ENCODE measurements at places on chromosomes 7 and 10.

- no peak for DNase-seq
Measured at GRCh38 chr10:29734640-29734961, 99.8 kb upstream of the SVIL start.

DNA sequence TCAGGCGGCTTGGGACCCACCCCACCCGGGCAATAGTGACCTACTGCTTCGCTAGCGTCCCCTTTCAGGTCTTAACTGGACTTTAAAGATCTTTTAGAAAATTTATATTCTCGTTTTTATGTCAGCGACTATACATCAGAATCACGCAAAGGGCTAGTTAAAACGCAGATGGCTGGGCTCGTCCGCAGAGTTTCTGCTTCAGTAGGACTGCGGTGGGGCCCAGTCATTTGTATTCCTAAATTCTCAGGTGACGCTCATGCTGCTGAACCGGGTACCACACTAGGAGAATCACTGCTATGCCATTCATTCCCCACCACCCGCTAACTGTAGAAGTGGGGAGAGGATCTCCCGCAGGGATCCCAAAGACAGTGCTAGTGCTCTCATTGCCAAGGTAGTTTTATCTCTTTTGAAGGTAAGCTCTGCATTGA, 12.0 kb upstream of the SP8 start:
- DNase-seq, result no peak

DNA sequence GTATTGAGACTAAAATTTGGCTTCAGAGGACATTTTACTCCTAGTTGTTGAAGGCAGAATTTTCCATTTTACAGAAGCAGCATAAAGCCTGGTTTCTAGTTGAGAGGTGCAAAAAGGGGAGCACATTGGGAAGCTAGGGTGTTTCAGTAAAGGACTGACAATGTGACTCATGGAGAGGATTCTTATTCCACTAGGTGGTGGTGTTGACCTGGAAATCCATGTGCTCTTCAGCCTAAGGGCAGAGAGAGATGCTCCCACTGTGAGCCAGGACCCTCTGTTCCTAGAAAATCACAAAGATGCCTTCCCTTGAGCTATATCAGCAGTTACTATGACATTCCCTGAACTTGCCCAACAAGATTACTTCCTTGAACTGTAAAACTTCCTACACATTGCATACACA, 687.8 kb downstream of the IPMK start:
- no peak for DNase-seq

DNA sequence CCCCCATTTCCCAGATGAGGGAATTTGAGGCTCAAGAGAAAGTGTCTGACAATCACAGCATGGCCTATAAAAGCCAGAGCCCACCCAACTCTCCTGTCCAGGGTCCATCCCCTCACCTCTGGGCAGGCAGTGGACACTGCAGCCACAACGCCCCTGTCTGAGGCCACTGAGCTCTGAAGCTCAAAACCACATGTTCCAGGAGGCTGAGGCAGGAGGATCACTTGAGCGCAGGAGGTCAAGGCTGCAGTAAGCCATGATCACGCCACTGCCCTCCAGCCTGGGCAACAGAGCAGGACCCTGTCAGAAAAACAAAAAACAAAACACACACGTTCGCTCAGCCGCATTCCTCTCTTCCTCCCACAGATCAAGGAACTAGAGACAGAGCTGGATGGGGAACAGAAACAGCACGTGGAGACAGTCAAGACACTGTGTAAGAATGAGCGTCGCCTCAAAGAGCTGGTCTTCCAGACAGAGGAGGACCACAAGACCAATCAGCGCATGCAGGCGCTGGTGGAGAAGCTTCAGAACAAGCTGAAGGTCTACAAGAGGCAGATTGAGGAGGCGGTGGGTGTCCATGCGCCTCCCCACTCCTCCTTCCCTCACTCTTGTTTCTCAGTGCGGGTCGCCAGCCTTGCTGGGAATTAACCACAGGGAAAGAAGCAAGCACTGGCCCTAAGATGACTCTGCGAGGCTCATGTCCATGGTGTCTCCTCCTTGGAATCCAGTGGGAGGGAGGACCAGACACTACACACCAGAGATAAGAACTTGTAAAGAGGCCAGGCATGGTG, 20.0 kb upstream of the ARPC1A start:
- DNase-seq, result no peak

GRCh38 chr7:88772776-88773175, 13.3 kb downstream of the ZNF804B start:
- DNase-seq, result no peak

DNA sequence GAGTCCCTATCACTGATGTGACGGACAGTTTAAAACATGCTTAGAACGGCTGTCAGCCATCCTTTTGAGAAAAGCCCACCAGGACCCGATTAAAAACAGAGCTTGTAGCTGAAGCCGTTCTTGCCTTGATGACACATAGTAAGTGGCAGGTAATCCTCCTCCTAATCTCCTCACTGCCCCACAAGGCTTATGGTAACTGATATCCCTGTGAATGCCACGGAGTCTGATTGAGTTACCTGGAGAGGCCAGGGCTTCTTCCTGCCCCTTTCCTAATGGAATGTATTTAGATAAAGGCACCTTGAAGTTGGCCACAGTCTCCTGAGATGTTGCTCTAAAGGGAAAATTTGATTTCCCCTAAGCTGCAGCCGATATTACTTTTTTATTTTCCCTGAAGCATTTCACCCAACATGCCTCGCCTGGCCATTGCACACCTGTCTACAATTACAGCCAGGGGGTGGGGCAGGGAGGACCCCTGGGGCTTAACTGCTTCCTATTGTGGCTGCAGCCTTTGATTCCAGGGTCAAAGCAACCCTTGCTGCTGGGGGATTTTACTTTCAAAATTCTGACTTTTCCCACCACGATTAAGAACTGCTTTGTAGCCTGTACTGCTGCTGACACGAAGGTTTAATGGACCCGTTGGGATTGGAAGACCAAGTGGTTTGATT, 169.0 kb upstream of the GPR26 start:
- DNase-seq, result no peak

GRCh38 chr7:104240401-104240800, 32.6 kb upstream of the ORC5 start:
- DNase-seq, result no peak

- no peak for DNase-seq
Measured at GRCh38 chr7:100567751-100568175, 5.9 kb downstream of the SAP25 start.

GRCh38 chr10:58435297-58435985, 50.2 kb downstream of the TFAM start:
- peak; percentile 99 for DNase-seq

GRCh38 chr10:23354630-23355279, 10.2 kb upstream of the C10orf67 start:
- DNase-seq, result no peak

- no peak for DNase-seq
Measured at GRCh38 chr10:36802490-36803153, 322.8 kb upstream of the ANKRD30A start.

GRCh38 chr10:52319926-52320325, 5.8 kb downstream of the DKK1 start:
- DNase-seq, result peak; percentile 31

- DNase-seq, result no peak
Measured at GRCh38 chr7:1361016-1361755, 98.1 kb downstream of the MICALL2 start.

GRCh38 chr10:84355106-84355505, 26.7 kb downstream of the CCSER2 start:
- no peak for DNase-seq

DNA sequence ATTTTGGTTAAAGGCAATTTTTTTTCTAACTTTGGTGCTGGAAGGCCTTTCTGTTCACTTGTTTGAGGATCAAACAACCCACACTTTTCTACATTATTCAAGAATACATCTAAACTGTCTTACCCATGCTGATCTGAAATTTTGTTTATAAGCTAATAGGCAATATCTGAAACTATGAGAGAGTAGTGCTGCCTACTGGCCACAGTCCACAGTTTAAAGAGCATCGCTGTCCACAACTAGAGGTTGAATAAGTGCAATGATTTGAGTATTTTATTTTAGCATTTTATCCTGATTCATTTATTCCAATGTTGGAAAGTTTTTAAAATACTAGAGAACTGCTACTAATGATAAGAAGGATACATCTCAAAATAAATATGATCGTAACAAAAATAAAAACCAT, 306.9 kb downstream of the ELMO1 start:
- DNase-seq, result no peak

GRCh38 chr7:46288010-46288409, 366.9 kb upstream of the IGFBP3 start:
- no peak for DNase-seq

- no peak for DNase-seq
Measured at GRCh38 chr7:133484086-133484485, 231.2 kb downstream of the EXOC4 start.

GRCh38 chr7:18356191-18356645, 139.3 kb upstream of the HDAC9 start:
- peak; percentile 54 for DNase-seq

DNA sequence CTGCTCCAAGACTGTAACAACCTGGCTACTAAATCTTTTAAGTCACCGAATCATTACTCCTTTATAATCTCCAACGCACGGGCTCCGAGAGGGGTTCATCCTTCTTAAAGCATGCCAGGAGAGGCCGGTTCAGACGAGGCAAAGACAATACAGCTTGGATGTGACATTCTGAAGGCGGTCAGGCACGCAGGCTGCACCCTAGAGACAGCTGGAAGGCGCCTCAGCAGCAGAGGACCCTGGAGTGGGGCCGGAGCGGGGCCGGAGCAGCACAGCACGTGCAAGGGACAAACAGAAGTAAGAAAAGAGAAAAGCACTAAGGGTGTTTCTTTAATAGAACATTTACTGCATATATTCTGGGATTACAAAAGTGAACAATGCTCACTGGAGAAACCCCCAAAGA, 97.8 kb upstream of the PPP2R2D start:
- DNase-seq, result no peak

GRCh38 chr10:127452568-127452967, 96.5 kb upstream of the NPS start:
- DNase-seq, result no peak

DNA sequence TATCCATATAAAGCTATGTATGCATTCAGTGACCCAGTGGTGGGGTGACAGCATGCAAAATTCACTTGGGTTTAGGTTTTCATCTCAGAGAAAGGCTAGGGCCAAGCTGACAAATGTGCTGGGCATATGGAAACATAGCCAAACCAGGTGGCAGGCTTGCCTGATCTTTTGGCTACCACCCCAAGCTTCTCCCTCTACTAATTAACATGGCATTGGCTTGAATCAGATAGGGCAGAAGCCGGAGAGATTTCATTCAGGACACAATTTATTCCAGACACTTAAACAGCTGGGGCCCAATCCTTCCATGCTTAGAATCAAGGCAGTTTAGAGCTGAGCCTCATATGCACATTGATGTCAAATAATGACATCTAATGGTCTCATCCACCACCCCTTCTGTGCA, 95.5 kb upstream of the AGK start:
- DNase-seq, result no peak

GRCh38 chr10:21507150-21507549, 18.3 kb downstream of the SKIDA1 start:
- DNase-seq, result no peak

DNA sequence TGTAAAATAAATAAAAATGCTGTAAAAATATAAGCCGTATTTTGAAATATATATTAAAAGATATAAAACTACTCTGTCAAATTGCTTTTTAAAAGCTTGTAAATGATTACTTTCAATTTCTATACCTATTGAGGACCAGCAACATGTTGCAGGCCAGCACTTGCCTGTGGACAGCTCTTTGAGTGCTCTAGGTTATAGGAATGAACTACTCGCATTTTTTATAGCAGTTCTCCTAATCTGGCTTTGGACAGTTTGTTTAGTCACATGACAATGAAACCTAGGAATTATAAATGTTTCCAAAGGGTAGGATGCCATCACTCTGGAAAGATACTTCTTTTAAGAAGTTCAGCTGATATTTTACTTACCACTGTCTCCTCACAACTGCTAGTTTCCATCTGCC, 117.7 kb upstream of the PTPRZ1 start:
- DNase-seq, result no peak

GRCh38 chr10:123562811-123563580, 103.2 kb upstream of the GPR26 start:
- no peak for DNase-seq

- DNase-seq, result no peak
Measured at GRCh38 chr10:101073631-101074030, 11.8 kb downstream of the KAZALD1 start.

- no peak for DNase-seq
Measured at GRCh38 chr7:146655928-146656797, 539.6 kb downstream of the CNTNAP2 start.

DNA sequence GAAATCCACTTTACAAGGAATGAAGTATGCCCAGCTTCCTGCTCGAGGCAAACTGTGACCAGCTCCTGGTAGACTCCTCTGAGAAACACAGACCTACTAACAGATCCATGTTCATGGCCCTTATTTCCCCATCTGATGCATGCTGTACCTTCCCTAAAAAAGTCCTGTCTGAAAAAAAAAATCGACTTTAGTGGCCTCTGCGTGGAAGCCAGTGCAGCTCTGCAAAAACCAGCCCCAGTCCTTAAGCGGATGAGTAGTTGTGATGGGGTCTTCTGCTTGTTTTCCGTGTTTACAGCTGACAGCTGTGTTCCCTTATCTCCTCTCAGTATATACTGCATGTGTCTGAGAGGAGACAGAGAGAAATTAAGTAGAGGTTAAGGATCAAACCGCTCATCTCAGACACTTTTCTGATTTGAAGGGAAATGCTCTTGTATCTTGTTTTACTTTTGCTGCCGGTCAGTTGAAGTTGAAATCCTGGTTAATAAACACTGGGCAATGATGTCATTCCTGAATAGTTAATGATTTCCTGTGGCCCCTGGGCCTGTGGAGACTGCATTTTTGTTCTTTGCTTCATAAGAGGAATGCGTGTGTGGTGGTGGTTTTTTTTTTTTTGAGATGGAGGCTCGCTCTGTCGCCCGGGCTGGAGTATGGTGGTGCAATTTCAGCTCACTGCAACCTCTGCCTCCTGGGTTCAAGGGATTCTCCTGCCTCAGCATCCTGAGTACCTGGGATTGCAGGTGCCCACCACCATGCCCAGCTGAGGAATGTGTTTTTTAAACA, 67.6 kb downstream of the DOCK1 start:
- DNase-seq, result peak; percentile 85

DNA sequence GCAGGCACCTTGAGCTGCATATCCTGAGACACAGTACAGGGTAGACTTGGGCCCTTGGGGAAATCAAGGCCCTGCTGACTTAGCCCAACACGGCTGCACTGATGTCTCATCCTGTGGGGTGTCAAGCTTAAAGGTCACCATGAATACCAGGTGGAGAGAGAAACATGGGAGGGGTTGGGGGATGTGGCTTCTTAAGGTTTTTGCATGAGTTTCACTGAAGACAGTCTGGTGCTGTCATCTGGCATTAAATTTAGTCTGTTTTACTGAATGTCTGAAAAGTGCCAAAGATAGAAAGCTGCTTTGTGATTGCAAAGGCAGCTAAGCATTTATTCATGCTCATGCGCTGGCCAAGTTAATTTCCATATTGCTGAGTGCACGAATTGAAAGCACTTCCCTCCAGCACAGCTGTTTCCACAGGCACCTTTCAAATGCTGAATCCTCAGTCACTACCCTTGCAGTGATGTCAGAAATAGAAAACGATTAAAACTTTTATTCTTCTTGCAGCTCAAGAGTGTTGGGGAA, 102.1 kb downstream of the OSBPL3 start:
- no peak for DNase-seq
